IMR-90 (cell line): ENCODE measurements at places on chromosomes 7 and 10. TPM values are rescaled to one million over a fixed set of nuclear protein-coding genes. Genes with fewer than 3 reads are reported as not detected.

DNA sequence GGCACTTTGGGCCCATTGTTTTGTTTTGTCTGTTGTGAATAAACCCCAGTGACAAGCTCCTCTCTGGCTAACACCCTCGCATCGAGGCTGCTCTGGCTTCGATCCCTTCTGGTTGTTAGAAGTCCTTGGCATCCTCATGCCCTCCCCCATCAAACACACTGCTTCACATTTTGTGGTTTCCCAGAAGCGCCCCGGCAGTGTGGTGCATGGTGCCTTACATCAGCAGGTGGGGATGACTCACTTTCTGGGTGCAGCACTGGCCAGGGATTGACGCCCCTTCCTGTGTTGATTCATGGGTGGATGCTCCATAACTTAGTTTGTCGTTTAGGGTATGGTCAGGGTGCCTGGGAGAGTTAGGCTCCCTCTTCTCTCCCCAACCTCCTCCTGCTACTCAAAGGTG is 51.4 kb downstream of the PLPP4 start:
- no peaks in the 10 kb centered on the region for H3K36me3 ChIP-seq
- H3K4me3 ChIP-seq, result no peak overlapping the region
- no peak overlapping the region for H3K27ac ChIP-seq
- H3K4me1 ChIP-seq, result no peaks in the 10 kb centered on the region

DNA sequence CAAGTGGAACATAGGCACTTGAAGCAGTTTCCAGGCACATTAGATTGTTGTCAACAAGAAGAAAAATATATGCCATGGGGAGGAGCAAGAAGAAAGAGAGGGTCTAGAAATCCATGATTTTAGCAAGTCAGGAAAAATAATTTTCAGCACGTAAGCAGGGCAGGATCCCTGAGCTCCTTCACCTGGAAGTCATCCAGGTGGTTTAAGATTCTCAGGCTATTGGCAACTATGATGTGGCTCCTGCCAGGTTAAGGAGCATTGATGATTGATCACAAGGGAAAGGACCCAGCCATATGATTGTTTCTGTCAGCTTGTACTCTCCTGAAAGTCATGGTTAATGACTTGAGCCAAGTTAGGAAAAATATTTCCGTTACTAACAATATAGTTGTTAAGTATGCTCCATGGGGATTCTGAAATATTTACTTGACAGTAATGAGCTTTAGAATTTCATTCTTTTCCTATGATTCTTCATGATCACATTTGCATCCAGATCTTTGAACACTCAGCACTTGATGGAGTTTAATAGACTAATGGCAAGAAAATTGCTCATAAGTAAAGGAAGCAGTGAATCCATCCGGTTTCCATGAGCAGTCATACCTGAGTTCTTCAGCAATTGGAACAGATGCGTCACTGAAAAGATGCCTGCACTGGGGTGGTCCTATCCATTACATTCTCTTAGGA is 209.1 kb downstream of the BICC1 start:
- no peak overlapping the region for H3K4me3 ChIP-seq
- DNase-seq, result no peak
- no peak overlapping the region for H3K27ac ChIP-seq
- H3K4me1 ChIP-seq, result peaks cover 2% of the 10 kb centered on the region; the same call in 1 of the 2 replicates
- H3K36me3 ChIP-seq, result peaks cover 2% of the 10 kb centered on the region

DNA sequence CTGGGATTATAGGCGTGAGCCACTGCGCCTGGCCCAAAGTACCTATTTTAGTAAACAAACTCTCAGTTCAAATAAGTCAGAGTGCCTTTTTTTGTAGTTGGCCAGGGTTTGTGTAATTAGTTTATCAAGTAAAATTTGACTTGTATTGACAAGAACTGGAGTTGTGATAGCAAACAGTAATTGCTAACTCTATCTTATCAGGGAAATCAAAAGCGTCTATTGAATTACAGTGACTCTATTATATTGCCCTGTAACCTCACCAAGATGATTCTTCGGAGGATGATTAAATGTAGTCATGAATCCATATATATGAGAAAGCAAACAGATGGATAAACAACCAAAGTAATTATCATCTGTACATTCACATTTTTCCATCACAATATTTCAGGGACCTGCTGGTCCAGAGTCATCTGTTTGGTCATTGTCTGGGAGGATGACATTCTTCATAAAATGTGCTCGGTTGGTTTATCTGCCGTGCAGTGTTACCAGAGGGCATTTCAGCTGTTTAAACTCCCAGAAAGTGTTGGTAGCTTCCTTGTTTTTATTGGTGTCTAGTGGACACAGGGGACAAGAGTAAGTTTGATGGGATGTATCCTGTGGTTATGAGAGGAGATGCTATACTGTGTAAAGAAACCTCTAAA is 35.6 kb downstream of the DOCK1 start:
- no peak overlapping the region for H3K4me3 ChIP-seq
- H3K27me3 ChIP-seq, result no peaks in the 10 kb centered on the region
- DNase-seq, result no peak
- no peak overlapping the region for H3K27ac ChIP-seq

The TMUB1 gene
- 29.8 and 38.3 TPM in 2 replicates for polyA plus RNA-seq

The RAPGEF5 gene
- 0.05 and 0.09 TPM in 2 replicates for polyA plus RNA-seq

The PTF1A gene
- not detected in 2 replicates for polyA plus RNA-seq

The HOXA4 gene
- polyA plus RNA-seq, result 7.2 and 8.0 TPM in 2 replicates

The GFRA1 gene
- polyA plus RNA-seq, result 9.3 and 9.5 TPM in 2 replicates

The ZNF365 gene
- 1.0 and 1.2 TPM in 2 replicates for polyA plus RNA-seq
